ENCODE measurements at places on chromosomes 2 and 18.

DNA sequence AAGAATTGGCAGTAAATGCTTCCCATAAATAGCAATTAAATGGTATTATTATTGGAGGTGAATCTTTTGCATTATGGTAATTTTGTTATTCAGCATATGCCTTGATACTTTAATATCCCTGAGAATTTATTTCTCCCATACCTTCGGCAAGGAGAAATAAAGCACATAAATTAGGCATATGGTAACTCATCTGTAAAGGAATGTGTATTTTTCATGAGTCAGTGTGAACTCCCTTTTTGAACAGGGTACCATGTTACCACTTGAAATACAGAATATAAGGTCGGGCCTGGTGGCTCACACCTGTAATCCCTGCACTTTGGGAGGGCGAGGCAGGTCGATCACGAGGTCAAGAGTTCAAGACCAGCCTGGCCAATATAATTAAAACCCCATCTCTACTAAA, 18.4 kb downstream of the METTL21A start:
- no peak for DNase-seq

GRCh38 chr2:73841912-73842738, 13.4 kb downstream of the STAMBP start:
- DNase-seq: no peak

GRCh38 chr2:119810049-119810630, 50.4 kb downstream of the PTPN4 start:
- DNase-seq: no peak

- DNase-seq: no peak
Observed at GRCh38 chr2:208183972-208184705, 5.7 kb downstream of the C2orf80 start.

GRCh38 chr2:47457268-47457667, 54.3 kb downstream of the MSH2 start:
- DNase-seq: no peak

DNA sequence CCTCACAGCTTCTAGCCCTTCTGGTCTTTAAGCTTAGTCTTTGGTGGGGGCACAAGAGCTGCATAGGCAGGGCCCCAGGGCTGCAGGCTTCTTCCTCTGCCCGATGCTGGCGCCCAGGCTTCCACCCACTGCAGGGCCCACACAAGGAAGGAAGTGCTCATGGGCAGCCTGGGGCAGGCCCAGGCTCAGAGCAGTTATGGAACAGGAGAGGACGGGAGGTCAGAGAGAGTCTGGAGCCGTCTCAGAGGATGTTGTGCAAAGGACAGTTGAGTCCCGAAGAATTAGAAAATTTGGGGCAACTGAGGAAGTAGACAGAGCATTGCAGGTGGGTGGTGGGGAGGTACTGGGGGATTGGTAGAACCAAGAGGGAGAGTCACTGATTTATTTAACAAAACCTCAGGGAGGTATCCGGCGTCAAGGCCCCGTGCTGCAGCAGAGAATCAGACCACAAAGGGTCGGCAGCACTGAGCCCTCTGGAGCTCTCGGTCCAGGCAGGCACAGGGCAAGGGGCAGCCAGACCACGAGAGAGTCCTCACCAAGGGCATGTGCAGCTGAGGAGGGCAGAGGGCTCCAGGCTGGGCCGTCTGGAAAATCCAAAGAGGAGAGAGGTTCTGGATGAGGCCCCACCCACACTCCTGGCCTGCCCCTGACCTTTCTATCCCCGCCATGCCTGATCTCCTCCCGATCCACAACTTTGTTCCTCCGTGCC, 110.8 kb upstream of the GLI2 start:
- DNase-seq: no peak

Measured in GM03348 (cell line).